ELF-1 (cell line): ENCODE measurements at places on chromosomes 5 and 9.

GRCh38 chr5:172144291-172144815 lies 43.7 kb downstream of the STK10 start:
- DNase-seq: peak; percentile 90

DNA sequence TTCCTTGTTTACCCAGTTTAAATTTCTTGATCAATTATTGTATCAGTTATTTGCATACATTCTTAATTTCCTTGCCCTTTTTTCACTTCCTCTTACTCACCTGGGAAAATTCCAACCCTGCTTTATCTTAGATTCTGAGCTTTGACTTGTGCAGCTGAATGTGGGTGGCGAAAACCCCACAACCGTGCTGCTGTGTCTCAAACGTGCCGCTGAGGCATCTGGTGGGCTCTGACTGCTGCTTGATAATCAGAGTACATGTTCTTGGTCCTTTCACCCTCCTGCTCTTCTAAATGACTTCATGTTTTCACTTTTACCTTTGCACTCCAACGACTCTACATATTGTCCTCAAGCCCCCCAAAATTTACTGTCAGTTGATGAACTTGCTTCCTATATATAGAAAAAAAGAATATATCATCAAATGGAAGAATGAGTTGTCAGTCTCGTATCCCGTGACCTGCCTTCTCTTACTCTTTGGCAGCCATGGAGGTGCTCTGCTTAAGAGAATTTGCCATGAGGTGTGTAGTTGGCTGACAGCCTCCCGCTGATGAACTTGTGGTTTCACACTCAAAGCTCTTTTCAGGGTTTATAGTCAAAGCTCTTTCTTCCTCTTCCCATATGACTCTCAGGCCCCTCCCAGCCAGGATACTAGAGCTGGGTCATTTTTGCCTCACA lies 14.0 kb upstream of the JAK2 start:
- no peak for DNase-seq

GRCh38 chr5:159410480-159410879 lies 80.2 kb upstream of the IL12B start:
- DNase-seq: no peak

- DNase-seq: no peak
Observed at GRCh38 chr9:109549386-109549785, 51.3 kb upstream of the PTPN3 start.

DNA sequence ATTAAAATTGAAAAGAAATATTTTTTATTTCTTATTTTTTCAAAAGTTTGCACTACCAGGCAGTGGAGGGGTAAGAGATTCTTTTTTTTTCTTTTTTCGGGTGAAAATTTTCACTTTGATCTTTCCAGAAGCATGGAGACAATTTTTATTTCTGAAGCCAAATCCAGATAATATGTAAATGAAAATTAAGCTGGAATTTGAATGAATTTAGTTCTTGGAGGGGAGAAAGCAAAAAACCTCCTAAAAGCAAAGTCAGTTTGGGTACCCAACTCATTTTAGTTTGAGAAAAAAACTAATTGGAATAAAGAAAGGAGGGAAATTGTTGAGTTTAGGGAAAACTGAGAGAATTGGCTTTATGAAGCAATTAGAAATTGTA lies 872 bp downstream of the ZNF618 start:
- no peak for DNase-seq
